ENCODE measurements at places on chromosomes 1 and 21.

DNA sequence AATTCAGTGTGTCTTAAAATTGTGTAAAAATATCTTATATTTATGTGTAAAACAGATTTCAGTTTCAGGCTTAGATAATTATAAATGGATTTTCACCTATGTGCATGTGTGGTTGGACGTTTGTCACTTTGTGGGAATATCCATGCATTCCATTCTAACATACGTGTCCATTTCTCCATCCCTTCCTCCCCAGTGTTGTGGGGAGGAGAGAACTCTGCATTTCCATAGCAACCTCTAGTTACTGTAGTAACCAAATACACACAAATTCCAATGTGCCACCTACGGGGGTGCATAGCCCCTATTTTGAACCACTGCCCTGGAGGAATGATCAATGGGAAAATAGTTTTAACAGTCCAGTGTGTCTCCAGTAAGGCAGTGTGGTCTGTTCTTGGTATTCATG is 79.0 kb downstream of the RASAL2 start:
- peak; percentile 63 for DNase-seq

DNA sequence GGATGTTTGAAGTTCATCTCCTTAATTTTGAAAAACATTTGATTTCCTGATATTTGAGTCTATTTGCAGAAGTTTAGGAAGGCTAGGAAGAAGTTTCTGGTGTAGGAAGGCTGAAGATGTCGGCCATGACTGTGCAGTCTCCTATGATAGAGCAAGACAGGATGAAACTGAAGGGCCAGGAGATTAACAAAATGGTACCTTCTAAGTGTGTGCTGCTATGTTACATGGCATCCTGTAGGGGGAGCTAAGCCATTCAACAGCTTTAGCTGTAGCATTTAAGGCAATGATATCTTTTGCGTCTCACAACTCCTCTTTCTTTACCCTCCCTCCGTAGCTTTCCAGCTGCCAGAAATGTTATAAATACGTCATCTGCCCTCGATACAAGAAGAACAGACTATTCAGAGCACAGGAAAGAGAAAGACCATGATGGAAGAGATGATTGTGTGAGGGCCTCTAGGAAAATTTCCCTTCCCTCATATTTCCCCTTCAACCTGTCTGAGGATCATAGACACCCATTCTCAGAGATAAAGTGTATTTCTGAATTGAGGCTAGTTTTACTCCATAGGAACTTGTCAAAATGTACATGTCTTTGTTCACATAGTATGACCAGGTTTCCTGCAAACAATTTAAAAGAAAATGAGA is 61.1 kb downstream of the XCL1 start:
- peak; percentile 69 for DNase-seq

DNA sequence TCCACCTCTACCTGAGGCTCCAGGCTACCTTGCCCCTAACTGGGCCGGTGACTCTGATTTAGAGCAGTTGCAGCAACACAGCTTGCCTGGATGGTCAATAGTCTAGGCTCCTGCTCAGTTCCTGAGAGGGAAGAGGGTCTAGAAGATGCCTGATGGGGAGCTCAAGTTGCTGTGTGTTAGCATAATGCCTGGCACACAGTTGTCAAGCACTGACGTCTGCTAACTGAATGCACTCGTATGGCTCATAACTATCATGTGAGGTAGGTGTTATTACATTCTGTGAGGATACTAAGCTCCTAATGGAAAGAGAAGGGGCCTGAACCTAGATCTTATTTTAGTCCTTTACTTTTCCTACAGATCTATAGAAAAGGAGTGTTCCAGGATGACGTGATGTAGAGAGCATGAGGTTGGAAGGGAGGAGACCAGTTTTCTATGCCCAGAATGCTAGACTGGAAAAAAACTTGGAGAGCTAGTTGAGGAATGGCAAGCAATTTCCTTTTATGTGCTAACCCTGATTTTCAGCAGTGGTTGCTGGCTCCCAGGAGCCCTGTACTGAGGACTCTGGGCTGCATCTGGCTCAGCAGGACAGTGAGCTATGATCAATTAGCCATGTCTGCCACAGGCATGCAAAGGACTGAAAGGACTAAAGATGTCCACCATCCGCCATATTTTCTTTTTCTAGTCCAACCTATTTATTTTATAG is 30.0 kb downstream of the FAM78B start:
- DNase-seq, result no peak

GRCh38 chr1:234014208-234014607 is 109.7 kb downstream of the SLC35F3 start:
- no peak for DNase-seq

DNA sequence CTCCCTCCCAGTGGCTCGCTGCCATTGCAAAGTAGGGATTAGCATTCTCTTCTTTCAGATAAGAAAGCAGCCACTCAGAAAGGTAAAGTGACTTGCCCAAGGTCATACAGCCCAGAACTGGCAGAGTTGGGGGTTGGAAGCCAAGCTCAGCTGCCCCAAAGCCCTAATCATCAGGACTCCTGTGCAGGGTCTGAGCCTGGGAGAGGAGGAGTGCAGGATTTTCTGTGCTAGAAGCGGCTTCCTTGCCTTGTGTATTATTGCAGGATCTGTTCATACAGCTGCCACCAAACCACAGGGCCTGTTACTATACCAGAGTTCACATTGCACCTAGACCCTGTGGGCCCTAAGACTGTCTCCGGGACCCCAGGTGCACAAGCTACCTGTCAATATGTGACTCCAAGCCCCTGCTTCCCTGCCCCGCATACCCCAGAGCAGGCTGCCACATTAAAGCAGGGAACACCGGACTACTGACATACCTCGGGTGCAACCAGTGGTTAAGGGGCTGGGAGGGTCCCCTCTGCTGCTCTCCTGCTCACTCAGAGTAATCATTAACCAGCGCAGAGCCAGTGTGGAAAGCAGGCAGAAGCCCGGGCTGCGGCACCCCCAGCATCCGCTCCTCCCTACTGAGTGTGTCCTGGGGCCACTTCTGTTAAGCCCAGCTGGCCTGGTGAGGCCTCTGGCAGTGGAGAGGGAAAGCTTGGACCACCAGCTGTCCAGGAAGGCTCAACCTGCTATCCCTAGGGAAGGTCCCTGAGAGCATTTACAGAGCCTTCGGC is 15.8 kb downstream of the HSPG2 start:
- no peak for DNase-seq

GRCh38 chr1:39992234-39992633 is 37.3 kb downstream of the MFSD2A start:
- no peak for DNase-seq
